HL-60 (cell line): ENCODE measurements at places on chromosomes 6 and 20.

- no peak for DNase-seq
Measured at GRCh38 chr20:55135923-55136322, 660.5 kb downstream of the DOK5 start.

- no peak for DNase-seq
Measured at GRCh38 chr6:148068437-148069061, 274.1 kb upstream of the SASH1 start.

DNA sequence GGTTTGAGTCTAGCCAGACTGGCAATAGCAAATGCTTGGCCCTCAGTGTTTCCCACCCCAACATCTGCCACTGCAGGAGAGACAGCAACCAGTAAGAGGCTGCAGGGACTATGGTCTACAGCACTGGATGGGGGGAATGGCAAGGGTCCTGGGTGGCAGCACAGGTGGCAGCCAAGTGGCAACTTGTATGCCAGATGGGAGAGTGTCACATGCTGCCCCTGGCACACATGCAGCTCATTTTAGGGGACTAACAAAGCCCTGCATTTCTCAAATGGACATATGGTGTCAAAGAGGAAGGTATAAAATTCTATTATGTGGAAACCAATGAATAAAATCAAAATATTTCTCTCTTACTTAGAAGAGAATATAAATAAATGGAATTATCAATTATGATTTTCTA lies 298.7 kb upstream of the MARCKS start:
- DNase-seq, result no peak

DNA sequence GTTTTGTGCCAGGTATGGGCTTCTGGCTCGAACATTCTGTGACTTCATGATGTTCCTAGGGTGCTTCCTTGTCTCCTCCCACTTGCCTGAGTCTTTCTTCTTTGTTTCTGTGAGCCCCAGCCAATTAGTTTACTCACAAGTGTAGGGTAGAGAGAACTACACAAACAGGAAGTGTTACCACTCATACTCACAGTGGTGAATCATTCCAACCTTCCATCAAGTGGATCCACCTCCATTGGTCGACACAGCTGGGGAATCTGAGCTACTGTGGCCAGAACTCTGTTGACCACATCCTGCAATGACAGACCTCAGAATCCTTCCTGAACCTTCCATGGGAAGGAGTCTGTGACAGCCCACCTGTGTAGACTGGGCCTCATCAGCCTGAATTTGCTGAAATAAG lies 76.8 kb downstream of the UNC5CL start:
- DNase-seq, result no peak

GRCh38 chr6:24743265-24743943 lies 24.4 kb upstream of the C6orf62 start:
- no peak for DNase-seq

- DNase-seq, result no peak
Measured at GRCh38 chr6:163620670-163621330, 206.3 kb downstream of the QKI start.

- DNase-seq, result no peak
Measured at GRCh38 chr6:35706468-35706867, 17.8 kb upstream of the FKBP5 start.

DNA sequence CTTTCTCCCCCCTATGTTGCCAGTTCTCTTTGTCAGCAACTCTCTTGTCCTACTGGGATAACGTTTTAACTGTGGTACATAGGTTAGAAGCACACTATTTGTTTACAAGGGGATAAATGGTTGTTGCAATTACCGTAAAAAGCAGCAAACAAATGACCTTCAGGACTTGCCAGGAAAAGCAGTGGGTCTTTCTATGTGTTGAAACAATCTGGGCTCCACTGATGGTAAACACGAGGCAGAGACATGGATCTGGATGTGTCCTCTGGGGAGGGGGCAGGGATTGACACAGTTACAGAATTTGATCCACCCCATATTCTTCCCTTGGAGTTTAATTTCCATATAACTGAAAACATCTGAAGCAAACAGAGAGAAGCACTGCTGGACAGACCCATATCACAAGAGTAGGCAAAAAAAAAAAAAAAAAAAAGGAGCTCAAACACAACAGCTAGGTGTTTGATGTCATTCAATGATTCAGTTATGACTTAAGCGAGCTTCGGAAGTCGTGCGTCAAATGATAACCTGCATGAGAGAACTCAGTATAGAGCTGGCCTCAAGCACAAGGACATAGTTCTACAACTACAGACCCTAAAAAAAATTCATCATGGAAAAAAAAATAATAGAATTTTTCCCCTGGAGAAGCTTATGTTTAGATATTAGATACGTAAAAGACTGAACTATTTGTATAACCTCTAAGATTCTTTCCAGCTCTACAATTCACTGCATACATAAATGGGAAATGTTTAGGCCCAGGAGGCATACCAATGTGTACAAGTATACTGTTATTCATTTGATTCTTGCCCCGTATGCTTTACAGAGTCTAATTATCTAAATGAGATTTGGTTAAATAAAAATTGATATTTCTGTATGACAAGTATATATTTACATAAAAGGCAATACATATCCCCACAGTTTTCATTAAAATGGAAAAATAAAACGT lies 127.7 kb downstream of the ALDH8A1 start:
- no peak for DNase-seq

- DNase-seq, result peak; percentile 75
Measured at GRCh38 chr6:31614075-31614619, 887 bp upstream of the AIF1 start.

DNA sequence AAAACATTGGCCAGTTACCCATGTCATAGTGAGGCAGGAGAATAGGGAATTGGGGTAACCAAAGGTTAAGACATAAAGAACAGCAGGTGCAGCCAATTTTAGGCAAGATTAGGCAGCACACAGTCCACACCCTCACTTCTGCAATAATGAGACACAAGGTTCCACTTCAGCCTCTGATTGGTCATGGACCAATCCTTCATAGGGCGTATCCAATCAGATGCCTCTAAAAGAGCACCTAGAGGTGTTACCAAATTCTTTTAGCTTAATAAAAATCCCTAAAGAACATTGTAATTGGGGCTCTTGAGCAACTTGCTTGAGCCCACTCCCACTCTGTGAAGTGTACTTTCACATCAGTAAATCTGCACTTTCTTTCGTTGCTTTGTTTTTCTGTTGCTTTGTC lies 302.4 kb downstream of the PREX1 start:
- DNase-seq, result no peak

- no peak for DNase-seq
Measured at GRCh38 chr20:41110930-41111577, 26.3 kb upstream of the PLCG1 start.

DNA sequence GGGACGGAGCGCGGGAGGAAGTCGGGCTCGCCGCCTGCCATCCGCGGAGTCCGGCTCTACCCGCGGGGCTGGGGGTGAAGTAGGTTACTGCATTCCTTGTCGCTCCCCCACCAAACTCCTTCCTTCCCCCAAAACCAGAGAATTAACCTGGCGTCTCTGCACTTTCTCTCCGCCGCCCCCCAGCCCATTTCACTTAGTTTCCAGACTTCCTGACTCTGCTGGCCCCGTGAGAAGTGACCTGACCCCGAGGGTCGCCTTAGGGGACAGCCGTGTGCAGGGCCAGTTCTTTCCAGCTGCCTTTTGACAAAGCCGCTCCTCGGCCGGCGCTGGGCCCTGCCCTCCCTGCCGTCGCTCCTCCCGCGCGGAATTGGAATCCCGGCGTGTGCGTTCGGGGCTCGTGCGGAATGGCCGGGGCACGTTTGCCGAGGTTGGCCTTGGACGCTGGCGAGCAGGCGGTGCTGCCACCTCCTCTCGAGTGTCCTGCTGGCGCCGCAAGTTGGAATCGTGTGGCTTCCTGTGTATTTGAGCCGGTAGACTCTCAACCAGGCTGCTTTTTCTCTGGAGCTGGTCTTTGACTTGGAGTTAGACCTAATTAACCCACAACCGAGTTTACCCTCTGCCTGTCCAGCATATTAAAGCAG lies 650 bp downstream of the DCBLD1 start:
- DNase-seq, result peak; percentile 34

DNA sequence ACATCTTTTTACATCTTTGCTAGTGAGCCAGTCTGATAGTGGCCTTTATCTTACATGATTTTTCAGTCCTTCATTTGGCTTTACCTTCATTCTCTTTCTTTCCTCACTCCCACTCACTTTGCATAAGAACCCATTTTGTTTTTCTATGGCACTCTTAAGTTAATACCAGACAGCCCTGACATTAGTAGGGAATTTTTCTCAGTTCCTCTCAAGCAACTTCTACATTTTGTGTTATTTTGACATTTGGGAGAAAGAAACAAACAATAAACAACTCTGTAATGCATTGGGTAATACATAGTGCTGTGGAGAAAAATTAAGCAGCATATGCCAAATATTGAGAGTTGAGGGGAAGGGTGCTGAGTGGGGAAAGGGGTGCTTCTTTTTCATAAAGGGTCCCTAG lies 524.1 kb upstream of the JAG1 start:
- DNase-seq, result no peak
